NCI-H1417 (cell line): ENCODE measurements at places on chromosomes 16 and 17.
A peak's percentile ranks its signal among the peaks of the same experiment; 100 is the strongest.

GRCh38 chr17:48499735-48500434 is 30.9 kb downstream of the HOXB1 start:
- no peak for DNase-seq

DNA sequence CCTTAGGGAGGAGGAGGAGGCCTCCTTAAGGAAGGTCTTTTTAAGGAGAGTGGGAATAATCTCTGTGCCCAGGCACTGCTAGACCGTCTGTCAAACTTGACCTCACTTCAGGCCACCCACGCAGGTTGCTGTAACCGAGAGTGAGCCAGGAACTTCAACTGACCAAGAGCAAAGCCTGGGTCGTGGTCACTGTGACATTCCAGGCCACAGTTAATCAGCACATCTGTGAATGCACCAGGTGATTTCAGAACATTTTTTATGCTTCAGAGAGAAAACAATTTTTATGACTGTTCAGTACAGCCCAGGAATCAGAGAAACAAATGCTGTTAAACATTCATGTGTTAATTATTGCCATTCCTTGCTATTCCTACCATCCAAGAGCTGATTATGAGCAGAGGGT is 226.6 kb upstream of the ASIC2 start:
- no peak for DNase-seq

GRCh38 chr17:61411261-61412142 is 11.9 kb downstream of the TBX2 start:
- DNase-seq: peak; percentile 78

- DNase-seq: no peak
Measured at GRCh38 chr16:74896389-74897370, 88.2 kb downstream of the WDR59 start.
